ENCODE measurements at places on chromosomes 6 and 20.

- no peak for DNase-seq
These were observed 31.6 kb upstream of the GJA10 start for GRCh38 chr6:89862698-89863097.

DNA sequence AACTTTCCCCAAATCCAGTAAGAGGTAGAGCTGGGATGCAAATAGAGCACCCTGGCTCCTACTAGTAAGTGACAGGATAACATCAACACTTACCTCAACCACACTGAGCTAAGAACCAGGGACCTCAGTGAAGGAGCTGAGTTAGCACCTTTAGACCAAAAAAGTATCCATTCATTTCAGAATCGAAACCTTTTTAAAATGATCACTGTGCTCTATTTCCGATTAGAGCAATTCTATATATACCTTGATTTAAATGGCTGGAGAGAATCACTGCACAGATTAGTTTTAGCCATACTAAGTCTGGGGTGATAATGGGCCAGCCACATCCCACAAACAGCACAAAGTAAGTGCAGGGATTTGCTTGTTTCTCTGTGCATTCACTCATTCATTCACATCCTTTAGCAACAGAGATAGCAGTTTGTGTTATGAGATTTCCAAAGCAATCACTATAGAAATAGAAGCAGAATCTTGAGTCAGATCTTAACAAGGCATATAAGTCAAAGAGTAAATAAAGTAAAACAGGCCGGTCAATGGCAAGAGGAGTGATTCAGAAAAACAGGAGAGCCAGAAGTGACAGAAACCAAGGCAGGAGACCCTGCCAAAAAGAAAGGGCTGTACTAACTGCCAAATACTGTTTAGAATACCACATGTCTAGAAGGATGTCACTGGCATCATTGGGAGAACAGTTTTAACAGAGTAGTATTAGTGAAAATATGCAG is 136.3 kb downstream of the KIF13A start:
- no peak for DNase-seq

DNA sequence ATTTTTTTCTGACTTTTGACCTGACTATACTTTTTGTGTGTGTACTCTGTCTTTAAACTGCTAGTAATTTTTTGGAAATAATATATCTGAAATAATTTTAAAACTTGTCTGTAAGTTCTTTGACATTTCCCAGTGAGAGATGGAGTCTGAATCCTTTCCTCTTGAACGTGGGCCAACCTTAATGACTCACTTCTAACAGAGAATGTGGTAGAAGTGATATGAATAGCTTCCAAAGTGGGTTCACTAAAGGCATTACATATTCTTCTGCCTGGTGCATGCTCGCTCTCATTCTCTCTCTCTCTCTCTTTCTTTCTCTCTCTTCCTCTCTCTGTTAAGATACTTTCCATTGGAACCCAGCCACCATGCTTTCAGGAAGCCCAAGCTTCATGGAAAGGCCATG is 108.7 kb upstream of the FERMT1 start:
- no peak for DNase-seq

GRCh38 chr6:168708984-168709383 is 268.0 kb downstream of the SMOC2 start:
- no peak for DNase-seq

GRCh38 chr6:31968791-31969711 is 2.9 kb downstream of the DXO start:
- no peak for DNase-seq

GRCh38 chr6:73058736-73059135 is 166.6 kb downstream of the KHDC1L start:
- no peak for DNase-seq

DNA sequence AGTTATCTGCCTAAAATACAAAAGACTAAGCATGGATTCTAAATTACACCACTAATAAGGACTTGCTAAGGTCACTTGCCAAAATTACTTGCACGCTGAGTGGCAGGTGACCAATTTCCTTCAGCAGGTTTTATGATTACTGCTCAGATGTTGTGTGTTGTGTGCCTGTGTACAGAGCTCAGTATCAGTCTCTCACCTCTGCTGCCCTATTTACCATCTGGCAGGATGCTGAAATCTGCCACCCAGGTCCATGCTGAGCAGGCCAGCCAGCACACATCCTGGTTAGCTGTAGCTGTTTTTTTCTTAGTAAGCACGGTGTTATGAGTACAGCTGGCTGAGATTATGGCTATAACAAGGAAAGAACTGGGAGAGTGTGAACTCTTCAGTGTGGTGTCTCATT is 34.0 kb downstream of the ELOVL4 start:
- no peak for DNase-seq
